Amniotic stem cell (primary cell): ENCODE measurements at places on chromosomes 16 and 17.

DNA sequence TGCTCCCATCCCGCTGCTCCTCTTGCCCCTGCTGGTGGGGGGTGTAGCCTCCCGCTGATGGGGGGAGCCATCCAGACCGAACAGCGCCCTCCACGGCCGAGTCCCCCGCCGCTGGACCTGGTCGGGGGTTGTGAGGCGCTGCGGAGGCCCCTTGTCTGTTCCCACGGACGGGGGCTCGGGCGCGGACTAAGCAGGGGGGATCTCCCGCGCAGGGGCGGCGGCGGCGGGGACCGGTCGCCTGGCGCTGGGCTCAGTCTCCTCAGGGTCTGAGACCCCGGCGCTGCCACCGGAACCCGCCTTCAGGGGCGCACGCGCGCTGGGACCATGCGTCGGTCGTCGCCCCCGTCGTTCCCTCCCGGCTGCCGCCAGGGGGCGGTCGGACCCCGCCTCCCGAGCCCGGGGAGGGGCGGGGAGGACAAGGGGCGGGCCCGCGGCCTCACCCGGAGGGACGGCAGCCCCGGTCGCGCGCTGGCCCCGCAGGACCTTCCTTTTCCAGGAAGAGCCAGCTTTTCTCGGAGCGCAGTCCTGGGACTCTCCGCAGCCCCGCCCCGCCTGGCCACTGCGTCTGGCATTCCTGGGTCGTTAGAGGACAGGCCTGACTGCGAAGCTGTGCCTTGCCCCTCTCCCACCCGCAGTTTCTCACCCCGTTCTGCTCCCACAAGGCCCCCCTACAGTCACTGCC lies 6.3 kb upstream of the IL32 start:
- DNase-seq: peak; percentile 86

DNA sequence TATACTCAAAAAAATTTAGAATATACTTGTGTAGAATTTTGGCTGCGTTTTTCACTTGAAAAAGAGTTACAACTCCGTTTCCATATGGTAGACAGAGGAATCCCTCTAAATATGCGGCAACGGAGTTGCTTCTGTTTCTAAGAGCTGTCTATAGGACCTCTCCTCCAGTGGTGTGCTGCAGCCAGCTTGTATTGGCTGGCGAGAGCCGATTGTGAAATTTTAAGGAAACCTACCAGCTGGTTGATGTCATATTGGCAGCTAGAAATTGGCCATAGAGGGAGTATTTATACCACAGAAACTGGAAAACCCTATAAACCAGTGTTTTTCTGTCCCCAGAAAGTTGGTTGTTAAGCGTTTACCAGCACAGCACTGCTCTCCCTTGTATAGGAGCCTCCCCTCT lies 655.8 kb upstream of the EEF2KMT start:
- DNase-seq: no peak

DNA sequence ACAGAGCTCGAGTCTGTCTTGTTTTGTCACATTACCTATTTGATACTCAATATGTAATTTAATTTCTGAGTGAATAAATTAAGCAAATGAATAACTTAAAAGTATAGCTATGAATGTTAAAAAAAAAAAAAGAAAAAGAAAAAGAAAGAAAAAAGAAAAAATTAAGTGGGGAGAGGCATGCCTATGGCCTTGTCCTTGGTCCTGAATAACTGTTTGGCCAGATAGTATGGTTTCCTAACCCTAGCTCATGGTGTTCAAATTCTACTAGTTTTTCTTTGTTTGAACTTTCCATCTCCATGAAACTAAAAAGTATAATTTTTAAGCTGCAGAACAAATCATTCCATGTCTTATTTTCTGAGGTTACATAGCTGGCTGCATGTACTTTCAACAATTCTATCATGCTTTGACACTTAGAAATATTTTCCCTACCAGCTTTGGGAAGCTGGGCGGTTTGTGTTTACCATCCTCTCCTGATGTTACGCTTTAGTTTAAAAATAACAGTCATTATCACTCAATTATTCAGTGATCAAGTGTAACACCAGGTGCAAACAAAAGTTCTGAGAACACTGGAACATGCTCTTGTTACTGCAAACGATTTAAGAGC lies 31.8 kb downstream of the TOX3 start:
- DNase-seq: no peak

DNA sequence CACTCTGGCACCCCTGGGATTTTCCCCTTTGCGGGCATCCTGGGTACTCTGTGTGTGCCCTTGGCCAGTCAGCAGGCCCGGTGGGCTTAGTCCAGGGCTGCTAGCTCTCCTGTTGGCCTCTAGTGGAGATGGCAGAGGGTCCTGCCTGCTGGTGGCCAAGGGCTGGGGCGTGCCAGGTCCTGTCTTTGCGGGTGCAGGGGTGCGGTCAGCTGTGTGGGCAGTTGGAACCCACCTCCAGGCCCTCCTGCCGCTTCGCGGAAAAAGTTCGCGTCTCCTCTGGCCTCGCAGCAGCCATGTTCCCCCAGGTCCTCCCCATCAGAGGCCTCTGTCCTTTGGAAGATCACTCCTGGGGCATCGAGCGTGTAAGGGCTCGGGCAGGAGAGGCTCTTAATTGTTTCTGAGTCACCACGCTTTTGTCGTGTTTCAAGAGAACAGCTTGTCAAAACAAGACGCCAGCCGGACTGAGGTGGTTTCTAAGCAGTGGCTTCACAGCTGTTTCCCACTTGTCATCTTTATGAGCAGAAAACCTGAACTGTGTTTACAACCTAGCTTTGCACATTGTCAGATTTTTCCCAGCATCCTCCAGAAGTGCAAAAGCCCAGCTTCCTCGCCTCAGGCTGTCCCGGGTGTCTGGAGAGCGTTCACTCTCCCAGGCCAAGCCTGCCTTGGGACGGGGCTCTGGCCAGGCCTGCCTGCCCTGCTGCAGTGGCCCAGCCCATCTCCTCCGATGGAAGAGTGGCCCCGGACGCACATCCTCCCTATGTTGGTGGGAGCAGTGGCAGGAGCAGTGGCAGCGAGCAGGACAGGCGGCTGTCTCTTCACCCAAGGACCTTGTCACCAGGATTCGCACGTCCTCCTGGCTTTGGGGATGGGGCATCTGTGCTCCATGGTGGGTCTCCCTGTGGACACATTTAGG lies 5.0 kb upstream of the DNASE1L2 start:
- DNase-seq: no peak

- DNase-seq: no peak
Measured at GRCh38 chr17:47792979-47793378, 28.6 kb downstream of the OSBPL7 start.

GRCh38 chr17:50766222-50767023 lies 895 bp downstream of the ANKRD40CL start:
- DNase-seq: no peak

- DNase-seq: no peak
Measured at GRCh38 chr17:50547736-50548083, 736 bp downstream of the SPATA20 start.

GRCh38 chr16:83200005-83200779 lies 573.4 kb downstream of the CDH13 start:
- DNase-seq: no peak

DNA sequence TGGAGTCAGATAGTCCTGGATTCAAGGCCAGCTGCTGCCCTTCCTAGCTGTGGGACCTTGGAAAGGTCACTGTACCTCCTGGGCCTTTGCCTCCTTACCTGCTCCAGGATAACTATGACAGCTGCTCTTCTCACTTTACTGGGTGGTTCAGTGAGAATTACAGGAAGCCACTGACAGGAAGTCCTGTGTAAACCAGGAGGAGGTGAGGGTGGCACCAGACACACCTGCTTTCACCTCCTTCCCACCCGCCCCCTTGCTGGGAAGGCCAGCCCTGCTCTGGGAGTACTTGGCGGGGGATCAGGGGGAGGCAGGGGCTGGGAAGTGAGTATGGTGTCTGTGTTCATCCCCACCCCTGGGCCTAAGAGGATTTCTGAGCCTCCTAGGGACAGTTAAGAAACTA lies 42.6 kb downstream of the CPNE2 start:
- no peak for DNase-seq
